Stimulated activated CD8-positive, alpha-beta memory T cell treated with anti-CD3 and anti-CD28 coated beads, Interleukin-7, amount 100 ng/mL, for 4 hours (primary cell): ENCODE measurements at places on chromosomes 6 and 20.

- DNase-seq, result no peak
These were observed 634 bp upstream of the BTBD9 start for GRCh38 chr6:38640216-38640909.

DNA sequence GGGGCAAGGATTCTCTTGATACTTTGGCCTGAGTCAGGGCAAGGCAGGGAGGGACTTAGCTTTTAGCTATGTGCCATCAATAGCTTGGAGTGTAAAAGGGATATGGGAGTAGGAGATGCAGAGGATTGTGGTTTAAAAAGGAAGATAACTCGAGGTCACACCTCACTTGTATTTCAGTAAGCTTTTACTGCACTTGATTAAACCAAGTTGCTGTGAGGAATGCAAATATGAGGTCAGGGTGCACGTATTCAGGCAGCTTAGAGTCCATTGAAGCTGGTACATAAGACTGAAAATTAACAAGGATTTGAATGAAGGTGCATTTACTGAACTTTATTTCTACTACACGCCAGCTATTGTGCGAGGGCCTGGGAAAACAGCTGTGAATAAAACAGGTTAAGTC lies 32.1 kb downstream of the DSTN start:
- DNase-seq, result no peak

DNA sequence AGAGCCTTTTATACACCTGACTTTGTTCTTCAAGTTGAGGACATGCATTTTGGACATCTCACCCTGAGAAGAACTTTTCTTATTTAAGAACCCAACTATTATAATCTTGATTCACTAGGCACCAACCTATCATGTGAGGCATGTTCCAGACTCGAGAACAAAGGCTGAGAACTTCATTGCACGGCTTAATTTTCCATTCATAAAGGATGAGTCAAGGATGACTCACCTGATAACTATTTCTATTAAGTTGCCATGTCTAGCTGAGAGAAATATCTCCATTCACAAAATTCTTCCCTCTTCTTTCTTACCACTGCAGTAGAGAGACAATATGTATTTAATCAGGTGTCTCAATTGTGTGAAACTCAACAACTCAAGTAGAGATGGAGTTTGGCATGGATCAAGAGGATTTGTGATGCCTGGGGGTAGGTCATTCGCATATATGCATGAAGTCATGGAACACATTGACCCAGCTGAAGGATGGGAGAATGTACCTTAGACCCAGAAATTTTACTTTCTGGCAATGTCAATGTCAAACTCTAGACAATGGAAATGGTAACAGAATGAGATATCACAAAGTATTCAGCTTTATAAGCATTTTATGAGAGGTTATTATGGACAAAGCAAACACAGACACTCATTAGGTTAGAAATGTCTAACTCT lies 208.7 kb upstream of the PRND start:
- no peak for DNase-seq

DNA sequence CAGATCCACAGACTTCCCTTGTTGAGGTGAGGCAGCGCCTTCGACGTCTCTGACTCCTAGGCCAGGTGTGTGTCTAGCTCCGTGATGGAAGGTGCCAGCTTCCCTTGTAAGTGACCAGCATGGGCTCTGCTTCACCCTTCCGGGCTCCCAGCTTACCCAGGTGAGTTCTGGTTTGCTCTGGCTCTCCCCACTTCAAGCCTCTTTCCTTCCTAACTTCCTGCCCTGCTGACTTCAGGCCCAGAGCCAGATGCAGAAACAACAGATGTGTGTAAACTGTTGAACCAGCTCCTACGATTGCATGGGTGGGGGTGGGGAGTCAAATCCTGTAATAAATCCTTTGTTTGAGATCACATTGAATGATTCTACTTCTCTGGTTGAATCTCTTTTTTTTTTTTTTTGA lies 51.6 kb upstream of the BMP6 start:
- DNase-seq, result no peak
